Subcutaneous adipose tissue (tissue), 4 donors: ENCODE measurements at places on chromosomes 11 and 22. TPM values are rescaled to one million over a fixed set of nuclear protein-coding genes. Genes with fewer than 3 reads are reported as not detected.

The CREB3L1 gene
- total RNA-seq = 4.9 TPM

The GAS2 gene
- 6.0 TPM for total RNA-seq

The GRM5 gene
- total RNA-seq = 0.19 TPM

The ANGPTL5 gene
- 4.2 TPM for total RNA-seq

The SLCO2B1 gene
- 148 TPM for total RNA-seq

The TYR gene
- not detected for total RNA-seq

The NLRP14 gene
- total RNA-seq = not detected

The PRR5 gene
- total RNA-seq = 14.3 TPM

The SLC7A4 gene
- total RNA-seq = 0.94 TPM

The USP47 gene
- 72.7 TPM for total RNA-seq

The MMP12 gene
- not detected for total RNA-seq

The GNG3 gene
- total RNA-seq = not detected

The CBLIF gene
- not detected for total RNA-seq
